NCI-H460 (cell line): ENCODE measurements at places on chromosomes 3 and 15. TPM values are rescaled to one million over a fixed set of nuclear protein-coding genes. Genes with fewer than 3 reads are reported as not detected.

The SH3BP5 gene
- total RNA-seq, result 5.2 and 5.6 TPM in 2 replicates

The HDC gene
- total RNA-seq, result 0.10 TPM in 1 of 2 replicates, not detected in the other

The PAQR5 gene
- total RNA-seq, result 6.3 and 8.8 TPM in 2 replicates

The PRRT3 gene
- 0.45 and 0.72 TPM in 2 replicates for total RNA-seq

The ZBED2 gene
- total RNA-seq, result not detected in 2 replicates

The SAMD7 gene
- total RNA-seq, result not detected in 2 replicates

The TEX55 gene
- total RNA-seq, result not detected in 2 replicates

The IL5RA gene
- total RNA-seq, result 0.06 TPM in 1 of 2 replicates, not detected in the other

The XCR1 gene
- not detected in 2 replicates for total RNA-seq

The KBTBD13 gene
- not detected in 2 replicates for total RNA-seq
